ENCODE measurements at places on chromosomes 2 and 18.

DNA sequence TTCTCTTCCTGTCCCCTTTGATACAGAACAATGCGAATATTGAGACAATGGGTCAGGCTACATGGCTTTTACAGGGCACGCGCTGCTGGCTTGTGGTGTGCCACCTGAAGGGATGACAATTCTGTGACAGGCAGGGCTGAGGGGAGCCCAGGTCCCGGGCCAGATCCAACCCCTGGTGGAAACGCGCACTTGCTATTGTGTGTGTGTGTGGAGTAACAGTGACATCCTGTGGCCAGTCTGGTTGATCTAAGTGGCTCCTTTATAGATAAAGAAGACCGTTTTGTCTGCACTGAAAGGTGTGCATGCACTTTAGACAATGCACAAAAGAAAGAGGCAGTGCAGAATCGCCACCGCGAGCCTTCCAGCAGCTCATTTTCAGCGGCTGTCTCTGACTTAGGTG lies 273.6 kb downstream of the HRH4 start:
- no peak for DNase-seq

DNA sequence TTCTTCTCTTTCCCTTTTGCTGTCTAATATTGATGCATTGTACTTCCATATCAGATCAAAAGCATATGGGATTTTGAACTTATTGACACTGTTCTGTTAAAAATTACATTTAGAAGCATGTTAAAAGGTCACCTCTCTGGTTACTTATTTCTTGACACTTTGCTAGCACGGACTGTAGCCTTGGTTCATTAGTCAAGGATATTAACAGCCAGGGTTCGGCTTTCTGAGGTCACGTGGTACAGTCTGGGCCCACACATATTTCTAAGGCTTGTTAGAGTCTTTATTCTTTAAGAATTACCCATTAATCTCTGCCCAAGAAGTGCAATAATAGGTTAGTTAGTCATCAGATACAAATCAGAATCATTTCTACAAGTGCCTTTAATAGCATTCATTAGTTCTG lies 1035.8 kb upstream of the FANCL start:
- no peak for DNase-seq

GRCh38 chr2:165692906-165693305 lies 101.1 kb downstream of the GALNT3 start:
- DNase-seq = no peak

DNA sequence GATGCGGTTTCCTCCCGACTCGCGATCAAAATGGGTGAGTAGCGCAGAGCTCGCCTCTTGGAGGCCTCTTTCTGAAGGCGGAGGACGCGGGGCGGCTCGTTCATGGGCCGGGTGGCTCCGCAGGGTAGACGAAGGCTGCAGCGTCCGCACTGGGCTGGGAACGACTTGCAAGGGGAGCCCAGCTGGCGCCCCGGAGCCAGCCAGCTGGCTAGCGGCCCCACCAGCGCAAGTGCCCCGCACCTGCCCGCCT lies 328 bp upstream of the PASK start:
- DNase-seq = no peak

Measured in T-helper 22 cell (primary cell).